NCI-H2107 (cell line): ENCODE measurements at places on chromosomes 7 and 10.

- DNase-seq = no peak
Observed at GRCh38 chr7:110921595-110922151, 169.3 kb upstream of the LRRN3 start.

DNA sequence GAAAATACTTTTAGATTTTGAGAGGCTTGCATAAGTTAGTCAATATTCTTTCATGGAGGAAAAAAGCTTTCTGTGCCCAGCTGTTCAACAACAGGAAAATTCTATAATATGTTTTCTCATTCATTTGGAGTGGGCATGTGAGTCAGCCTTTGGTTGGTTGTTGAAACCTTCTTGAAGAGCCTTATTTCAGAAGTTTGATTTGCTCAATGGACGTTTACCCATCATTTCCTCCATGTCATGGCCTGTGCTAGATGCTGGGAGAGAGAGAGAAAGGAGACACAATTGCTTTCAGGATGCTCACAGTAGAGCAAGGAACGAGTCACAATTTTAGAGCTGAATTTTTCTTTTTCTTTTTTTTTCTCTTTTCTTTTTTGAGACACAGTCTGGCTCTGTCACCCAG lies 181.7 kb downstream of the PRKCQ start:
- no peak for DNase-seq

DNA sequence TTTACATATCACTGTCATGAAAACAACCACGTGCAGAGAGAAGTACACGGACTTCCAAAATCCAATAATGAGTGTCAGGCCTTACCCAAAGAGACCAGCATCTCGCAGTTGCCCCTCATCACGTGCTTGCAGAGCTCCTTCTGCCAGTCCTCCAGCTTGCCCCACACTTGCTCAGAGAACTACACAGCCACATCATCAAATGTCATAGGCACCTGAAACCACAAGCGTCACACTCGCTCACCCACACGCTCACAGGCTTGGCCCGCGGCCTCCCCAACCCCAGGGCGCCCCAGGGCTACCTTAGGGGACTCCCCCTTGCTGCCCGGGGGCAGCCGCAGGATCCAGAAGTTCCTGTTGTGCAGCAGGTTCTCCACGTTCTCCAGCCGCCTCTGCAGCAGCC lies 123.4 kb upstream of the ZNF746 start:
- no peak for DNase-seq

DNA sequence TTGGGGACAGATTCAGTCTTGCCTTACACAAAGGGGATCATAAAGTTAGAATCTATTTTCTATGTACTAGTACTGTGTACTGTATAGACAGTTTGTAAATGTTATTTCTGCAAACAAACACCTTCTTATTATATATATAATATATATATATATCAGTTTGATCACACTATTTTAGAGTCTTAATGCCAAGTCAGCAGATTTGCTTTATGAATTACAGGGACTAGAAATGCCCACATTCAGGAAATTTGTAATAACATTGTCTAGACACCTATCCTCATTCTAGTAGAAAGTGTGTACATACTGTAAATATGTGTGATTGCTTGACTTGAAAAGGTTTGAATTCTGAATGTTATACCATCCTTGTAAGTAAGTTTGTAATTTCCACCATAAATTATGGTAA lies 111.2 kb downstream of the NSUN6 start:
- no peak for DNase-seq

DNA sequence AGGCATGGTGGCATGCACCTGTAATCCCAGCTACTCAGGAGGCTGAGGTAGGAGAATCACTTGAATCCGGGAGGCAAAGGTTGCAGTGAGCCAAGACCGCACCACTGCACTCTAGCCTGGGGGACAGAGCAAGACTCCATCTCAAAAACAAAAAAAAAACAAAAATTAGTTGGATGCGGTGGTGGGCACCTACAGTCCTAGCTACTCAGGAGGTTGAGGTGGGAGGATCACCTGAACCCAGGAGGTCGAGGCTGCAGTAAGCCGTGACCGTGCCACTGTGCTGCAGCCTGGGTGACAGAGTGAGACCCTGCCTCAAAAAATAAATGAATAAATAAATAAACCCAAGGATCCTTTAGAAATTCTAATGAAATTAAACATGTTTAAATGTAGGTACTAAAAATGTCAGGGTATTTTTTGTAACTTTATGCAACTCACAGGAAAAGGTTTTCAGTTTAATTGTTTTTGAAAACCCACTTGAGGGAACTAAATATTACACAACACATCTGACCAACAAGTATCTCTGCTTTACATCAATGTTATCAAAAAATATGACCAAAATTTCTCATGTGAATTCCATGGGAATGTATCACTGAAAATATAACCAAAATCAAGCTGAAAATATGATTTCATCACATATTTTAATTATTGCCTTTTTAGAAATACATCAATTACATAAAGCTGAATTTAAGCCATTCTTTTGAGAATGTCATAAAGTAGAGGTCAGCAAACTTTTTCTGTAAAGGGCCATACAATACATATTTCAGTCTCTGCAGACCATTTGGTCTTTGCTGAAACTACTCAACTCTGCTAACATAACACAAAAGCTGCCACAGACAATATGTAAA lies 23.9 kb downstream of the UPF2 start:
- no peak for DNase-seq

DNA sequence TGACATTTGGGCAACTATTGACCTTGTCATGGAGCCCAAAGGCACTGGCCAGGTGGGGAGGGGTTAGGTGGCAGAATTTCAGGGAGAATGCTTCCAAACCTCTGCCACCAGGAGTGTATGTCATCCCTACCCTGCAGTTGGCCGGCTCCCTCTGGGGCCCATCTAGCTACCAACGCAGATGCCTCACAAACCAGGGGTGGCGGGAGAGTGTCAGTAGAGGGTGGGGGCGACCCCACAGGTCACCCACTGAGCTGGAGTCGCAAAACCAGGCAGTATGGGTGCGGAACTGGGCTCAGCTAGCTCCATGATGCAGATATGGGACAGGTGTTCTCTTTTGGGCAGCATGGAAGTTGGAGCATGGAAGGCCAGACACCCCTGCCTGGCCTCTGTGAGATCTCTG lies 51.4 kb downstream of the FAM241B start:
- DNase-seq = no peak

DNA sequence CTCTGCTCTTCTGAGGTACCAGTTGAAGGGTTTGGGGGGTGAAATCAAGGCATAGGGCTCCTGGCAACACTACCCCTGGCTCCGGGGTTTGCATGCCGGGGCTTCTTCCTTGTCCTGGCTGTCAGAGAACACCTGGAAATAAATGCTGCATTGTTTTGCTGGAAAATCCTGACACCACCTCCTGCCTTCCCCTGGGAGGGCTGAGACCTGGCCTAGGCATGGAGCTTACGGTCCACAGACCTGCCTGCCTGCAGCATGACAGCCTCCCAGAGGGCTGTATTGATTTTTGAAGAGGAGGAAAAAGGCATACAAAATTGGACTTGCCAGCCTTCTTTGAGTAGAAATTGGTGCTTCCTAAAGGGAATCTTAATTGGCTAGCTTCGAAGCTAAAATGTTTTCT lies 227.1 kb downstream of the MGMT start:
- no peak for DNase-seq

GRCh38 chr10:97427571-97428179 lies 1.7 kb downstream of the PGAM1 start:
- no peak for DNase-seq

GRCh38 chr10:12031404-12031803 lies 11.2 kb downstream of the UPF2 start:
- no peak for DNase-seq

DNA sequence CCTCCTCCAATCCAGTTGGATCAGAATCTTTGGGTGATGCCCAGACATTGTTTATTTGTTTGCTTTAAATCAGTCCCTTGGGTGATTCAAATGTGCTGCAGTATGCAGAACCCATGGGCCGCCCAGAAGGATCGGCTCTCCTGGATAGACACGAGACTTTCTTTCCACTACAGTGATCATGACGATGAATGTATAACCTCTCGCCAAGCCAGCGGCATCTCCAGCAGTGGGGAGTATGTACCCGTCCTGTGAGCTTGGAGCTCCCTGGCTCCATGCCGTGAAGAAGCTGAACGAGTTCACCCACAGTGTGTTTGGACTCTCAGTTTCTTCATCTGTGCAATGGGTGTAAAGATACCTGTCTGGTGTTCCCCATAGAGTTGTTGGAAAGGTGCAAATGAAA lies 162.3 kb downstream of the CAMK1D start:
- DNase-seq = no peak

GRCh38 chr7:114787556-114787955 lies 134.3 kb upstream of the MDFIC start:
- DNase-seq = no peak

DNA sequence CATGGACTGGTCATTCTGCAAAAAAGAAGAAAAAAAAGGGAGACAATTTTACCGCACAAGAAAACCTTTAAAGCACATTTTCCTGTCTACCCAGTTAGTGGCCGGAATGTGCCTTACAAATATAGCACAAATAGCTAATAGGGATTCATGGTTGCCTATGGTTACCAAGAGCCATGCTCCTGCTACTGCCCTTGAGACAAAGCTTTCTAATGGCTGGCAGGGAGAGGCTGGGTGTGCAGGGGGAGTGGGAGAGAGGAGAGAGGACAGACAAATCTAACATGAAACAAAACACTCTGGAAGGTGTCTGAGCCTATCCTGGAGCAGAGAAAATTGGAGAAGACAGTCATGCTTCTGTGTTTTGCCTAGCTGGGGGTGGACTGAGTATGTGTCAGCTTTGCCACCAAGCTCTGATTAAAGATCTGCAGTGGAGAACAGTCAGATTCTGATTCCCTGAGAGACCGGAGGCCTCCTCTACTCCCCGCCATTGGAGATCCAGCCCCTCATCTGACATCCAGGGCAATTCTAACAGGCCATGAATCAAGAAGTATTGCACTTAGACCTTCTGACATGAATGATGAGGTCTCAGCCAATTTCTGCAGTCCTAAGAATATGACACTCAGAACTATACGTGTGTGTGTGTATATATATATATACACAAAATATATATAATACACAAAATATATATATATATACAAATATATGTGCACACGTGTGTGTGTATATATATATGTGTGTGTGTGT lies 80.2 kb downstream of the PRTFDC1 start:
- no peak for DNase-seq
